NCI-H1694 treated with DMSO at 0.1 percent for 48 hours (cell line): ENCODE measurements at places on chromosomes 7 and 10.

DNA sequence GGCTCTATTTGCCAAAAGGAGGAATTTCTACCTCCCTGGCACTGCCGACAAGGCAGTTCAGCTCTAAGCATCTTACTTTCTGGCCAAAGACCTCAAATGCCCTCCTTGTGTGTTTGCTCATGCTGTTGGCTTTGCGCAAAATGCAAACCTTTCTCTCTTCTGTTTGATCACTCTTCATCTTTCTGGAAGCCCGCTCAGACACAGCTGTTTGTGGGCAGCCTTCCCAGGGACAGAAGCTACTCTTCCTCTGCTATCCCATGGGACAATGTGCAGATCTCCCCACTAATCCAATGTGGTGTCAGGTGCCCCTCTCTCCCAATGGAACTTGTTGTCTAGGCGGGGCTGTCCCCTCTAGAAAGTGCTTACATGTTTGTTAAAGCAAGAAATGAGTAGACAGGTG lies 278.7 kb downstream of the CCSER2 start:
- no peak for DNase-seq

GRCh38 chr7:54419209-54419608 lies 123.0 kb upstream of the VSTM2A start:
- DNase-seq, result no peak

- no peak for DNase-seq
These were observed 8.1 kb downstream of the FAM171A1 start for GRCh38 chr10:15363031-15363430.

DNA sequence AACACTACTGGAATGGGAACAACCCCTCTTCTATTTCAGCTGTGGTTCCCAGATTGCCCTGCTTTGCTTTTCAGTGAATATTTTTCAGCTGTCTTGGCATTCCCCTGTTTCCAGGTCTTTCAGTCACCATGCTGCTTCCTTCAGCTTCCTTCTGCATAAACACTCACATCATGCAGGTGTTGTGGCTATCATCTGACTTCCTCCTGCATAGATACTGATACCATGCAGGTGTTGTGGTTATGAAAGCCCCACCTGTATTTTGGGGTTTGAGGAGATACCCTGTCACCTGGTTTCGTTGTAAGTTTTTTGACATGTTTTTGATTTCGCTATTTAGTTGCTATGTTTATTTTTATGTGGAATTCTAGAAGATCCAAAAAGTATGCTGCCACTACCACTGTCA lies 71.5 kb downstream of the SLC35B4 start:
- DNase-seq, result no peak

DNA sequence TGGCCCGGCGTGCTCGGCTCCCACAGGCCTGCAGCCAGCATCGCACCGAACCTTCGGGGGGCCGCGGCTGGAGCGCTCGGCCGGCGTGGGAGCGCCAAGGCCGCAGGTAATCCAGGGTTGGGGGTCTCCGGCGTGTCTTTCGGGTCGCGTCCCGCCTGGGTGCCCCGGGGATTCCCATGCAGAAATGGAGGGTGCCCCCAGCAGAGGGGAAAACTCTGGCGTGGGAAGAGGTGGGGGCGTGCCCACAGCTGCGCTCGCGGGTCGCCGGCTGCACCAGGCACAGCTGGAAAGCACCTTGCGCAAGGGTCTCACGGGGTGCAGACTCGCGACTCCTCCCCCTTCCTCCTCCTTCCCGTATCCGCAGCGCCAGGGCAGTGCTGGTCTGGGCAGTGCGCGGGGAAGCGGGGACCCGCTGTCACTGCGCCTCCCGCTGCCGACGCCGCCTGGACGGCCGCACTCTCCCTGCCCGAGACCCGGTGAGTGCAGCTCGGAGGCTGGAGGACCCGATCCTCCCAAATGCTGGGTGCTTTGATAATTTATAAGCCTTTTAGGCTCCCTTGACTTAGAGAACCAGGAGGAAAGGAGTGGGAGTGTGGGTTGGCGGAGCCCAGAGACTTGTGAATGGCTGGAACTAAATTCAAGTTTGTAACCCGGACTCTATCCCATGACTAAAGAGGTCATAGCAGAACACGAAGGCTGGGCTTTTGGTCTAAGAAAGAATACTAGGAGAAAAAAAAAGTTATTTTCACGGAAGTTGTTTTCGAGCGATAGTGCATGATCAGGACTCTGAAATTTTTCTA lies 489 bp downstream of the MAP3K8 start:
- DNase-seq, result no peak
